NCI-H510A (cell line): ENCODE measurements at places on chromosomes 4 and X.

- no peak for DNase-seq
These were observed 153.8 kb downstream of the SPATA18 start for GRCh38 chr4:52204921-52205320.

- no peak for DNase-seq
These were observed 68.5 kb downstream of the ATP10D start for GRCh38 chr4:47553329-47554125.

DNA sequence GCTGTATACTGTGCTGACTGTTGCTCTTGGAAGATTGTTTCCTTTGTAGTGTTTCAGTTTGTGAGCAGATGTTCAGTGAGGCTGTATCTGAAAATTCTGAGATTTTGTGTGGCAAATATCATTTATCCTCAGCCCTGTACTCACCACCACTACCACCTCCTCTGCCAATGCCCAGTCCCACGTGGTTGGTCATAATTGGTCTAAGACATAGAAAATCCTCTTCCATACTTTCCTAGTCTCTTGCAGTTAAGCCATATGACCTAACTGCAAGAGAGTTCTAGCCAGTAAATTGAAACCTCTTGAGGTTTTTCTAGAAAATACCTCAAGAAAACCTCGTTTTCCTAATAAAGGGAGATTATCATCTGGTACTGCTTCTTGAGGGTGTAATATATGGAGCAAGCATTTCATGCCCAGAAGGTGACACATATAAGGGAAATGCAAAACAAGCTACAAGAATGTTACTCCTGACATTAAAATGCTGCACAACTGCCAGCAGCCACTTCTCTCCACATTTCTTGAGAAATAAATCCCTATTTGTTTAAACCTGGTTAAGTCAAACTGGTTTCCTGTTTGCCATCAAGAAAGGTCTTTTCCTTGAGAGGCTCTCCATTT lies 32.8 kb downstream of the ABCE1 start:
- DNase-seq: no peak

DNA sequence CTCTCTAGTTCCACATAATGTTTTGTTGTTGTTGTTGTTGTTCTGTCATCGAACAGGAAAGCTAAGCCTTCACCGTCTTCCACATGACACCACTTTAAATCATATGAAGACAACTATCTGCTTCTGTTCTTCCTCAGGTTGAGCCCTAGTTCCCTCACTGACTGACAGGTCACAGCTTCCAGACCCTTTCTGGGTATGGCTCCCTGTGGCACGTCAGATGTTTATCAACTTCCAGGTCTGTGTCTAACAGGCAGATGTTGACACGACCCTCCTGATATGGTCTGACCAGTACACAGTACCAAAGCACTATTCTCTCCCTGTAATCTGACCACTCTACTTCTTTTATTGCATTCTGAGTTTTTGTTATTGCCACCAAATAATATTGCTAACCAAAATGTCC lies 51.4 kb downstream of the PRDM5 start:
- no peak for DNase-seq

DNA sequence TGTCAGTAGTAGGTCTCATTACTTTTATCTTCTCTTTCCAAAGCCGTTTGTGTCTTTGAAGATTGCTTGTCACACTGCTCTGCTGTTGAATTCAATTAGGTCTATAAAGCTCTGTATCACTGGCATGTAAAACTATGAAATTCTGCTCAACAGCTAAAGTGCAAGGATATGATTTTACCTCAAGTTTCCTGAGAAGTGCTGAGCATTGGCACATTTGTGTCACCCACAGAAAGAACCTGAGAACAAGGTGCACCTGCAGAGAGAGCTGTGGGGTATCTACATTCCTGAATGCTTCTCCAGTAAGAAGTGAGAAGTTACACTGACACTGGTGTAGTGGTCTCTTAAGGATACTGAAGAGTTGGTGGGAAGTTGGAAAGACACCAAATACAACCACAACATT lies 274.0 kb downstream of the INPP4B start:
- DNase-seq: no peak

DNA sequence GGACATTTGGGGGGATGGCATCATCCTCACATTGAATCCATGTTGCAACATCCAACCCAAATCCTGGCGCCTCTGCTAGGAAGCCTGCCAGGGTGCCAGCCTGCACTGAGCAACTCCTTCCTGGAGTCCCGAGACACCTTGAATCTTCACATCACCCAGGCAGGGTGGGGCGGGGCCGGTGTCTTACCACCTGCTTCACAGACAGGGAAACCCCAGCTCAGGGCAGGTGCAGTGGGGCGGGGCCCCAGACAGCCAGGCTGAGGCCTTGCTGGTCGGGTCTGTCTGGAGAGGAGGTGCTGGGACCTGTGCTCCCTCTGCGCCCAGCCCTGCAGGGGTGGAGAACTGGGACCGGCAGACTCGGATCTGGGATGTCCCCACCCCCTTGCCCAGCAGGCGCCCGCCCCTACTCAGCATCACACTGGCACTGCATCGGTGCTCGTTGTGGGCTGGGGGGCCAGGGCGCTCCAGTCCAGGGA lies 31.5 kb upstream of the HTRA3 start:
- peak; percentile 47 for DNase-seq

GRCh38 chrX:69121321-69122000 lies 43.8 kb downstream of the PJA1 start:
- no peak for DNase-seq

DNA sequence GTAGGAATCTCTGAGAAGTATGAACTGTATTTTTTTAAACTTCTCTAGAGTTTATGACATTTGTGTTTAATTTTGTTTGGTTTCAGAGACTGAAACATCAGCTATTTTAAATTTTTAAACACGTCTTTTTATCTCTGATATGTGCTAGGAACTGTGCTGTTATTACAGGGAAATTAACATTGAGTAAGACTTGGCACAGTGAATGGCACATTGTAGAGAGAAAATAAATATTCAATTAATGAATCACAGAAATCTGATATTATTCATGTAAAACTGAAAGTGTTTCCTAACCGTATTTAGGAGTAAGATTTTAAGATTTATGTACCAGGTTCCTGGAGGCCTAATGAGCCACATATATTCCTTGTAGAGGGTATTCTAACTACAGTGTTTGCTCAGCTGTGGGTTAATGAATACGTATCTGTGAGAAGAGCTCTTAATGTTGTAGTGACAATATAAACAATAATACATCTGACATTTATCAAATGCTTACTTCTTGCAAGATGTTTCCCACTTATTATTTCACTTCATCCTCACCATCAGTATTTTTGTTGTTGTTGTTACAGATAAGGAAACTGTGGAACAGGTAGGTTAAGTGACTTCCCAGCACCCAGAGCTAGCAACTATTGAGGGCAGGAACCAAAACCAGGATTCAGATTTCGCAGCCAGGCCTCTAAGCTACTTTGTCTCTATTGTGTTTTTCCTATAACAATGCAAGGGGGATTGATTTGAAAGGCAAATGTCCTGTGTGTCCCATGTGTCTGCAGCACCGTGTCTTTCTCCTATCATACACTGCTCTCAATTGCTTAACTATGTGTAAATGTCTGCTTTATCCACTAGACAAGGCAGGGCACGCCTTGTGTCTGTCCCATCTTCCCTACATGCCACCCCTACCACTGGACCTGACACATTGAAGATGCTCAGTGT lies 121.1 kb upstream of the FAM9C start:
- DNase-seq: peak; percentile 31

DNA sequence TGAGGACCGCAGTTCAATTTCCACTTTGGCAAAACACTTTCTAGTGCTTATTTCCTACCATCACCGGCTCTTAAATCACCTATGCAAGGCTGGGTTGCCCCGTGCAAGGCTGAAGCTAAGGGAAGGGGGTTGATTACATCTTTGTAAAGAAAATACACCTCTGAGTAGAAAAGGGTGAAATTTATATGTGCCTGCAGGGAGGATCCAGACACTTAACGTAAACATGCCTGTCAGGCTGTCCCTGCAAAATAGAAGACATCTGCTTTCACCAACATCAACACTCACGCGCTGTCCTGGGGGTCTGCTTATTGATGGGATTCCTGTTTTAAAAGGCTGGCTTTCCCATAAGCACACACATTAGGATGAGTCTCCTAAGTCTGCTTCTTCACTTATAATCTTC lies 92.0 kb downstream of the PRKX start:
- no peak for DNase-seq

DNA sequence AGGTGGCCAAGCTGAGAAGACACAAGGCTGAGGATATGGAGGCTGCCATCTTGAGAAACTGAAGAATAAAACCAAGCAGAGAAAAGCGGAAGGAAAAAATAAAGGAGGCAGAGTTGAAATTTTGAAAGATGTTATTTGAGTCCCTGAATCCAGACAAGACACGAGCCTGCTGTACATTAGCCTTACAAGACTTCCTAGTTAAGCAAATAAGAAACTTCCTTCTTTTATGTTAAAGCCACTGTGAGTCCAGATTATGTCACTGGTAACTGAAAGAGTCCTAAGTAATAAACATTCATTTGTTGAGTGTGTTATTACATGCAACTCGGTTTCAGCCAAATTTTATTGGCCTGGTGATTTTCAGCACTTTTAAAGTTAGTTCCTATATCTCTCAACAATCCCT lies 30.4 kb downstream of the DRD5 start:
- no peak for DNase-seq

- DNase-seq: no peak
These were observed 116.9 kb downstream of the EFNB1 start for GRCh38 chrX:68945603-68946228.

DNA sequence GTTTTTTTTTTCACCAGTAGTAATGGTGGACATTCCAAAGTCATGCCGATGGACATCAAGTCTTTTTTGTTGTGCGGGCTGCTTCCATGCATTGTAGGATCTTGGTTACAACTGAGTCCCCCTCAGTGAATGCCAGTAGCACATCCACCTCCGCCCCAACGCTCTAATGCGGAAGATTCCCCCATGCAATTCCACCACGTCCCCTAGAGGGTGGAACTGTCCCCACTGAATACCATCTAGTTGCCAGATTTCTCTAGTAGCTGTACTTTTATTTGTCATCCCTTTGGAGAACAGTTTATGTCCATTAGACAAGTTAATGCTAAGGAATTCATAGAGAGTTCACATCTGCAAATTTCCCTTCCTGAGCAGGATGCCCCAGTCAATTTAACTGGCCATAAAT lies 6.7 kb downstream of the SHISA3 start:
- DNase-seq: no peak

- DNase-seq: no peak
These were observed 42.9 kb downstream of the FAT4 start for GRCh38 chr4:125357675-125358074.

- peak; percentile 5 for DNase-seq
These were observed 52.3 kb downstream of the SEPSECS start for GRCh38 chr4:25107827-25108516.

DNA sequence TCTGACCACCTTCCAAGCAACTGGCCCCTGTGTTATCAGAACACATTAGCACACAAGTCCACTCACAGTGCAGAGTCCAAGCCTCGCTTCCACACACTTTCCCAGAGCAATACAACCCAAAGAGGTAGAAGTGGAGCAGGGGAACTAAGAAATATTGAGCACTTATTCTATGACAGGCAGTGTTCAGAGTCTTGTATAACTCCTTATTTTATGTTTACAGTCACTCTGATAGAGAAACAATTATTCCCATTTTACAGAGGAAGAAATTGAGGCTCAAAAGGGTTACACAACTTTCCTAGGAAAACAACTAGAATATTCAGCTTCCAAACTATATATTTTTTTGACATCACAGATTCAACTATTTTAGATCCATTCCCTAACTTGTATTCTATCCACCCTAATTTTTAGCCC lies 18.3 kb upstream of the TMEM154 start:
- DNase-seq: no peak

DNA sequence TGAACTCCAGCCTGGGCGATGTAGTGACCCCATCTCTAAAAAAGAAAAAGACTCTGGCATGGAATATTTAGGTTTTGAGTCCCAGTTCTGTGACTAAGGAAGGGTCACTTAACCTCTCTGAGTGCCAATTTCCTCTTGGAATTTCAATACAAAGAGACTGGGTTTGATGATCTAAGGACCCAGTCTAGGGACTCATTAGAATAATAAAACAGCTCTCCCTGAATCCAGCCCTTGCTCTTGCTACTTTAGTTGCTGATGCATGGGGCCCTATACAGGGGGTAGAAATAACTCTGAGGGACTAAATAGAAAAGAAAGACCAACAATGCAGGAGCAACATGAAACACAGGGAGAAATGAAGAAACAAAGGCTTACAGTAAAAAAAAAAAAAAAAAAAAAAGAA lies 12.6 kb downstream of the C4orf54 start:
- no peak for DNase-seq

GRCh38 chr4:17966312-17966711 lies 55.2 kb downstream of the LCORL start:
- DNase-seq: no peak

DNA sequence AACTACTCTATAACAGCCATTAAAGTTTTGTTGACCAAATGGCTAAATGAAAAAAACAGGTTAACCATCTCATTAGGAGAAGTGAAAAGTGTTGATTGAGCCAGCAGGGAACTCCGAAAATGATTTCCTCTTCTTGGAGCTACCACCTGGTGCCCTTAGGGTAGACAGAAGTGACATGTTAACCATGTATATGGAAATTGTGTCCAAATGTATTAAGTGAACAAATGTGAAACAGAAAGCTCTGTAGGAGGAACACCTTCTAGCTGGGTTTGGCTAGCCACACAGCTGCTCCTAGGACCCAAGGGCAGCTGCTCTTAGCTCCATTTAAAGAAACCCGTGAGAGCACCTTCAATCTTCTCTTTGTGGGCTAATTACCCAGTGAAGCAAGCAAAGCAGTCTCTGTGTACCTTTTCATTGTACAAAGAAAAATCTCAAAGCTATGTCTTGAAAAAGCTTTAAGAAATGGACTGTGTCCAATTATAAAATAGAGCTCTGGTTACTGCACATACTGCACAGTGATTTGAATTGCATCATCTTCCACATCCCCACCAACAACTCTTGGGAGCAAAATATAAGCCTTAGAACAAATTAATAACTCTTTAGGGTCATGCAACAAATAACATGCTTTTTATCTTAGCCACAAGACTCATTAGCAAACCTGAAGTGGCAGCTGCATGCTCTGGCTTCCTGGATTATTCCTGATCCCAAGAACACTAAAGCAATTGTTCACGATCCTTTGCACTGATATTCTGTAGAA lies 59.2 kb upstream of the PARM1 start:
- DNase-seq: no peak

DNA sequence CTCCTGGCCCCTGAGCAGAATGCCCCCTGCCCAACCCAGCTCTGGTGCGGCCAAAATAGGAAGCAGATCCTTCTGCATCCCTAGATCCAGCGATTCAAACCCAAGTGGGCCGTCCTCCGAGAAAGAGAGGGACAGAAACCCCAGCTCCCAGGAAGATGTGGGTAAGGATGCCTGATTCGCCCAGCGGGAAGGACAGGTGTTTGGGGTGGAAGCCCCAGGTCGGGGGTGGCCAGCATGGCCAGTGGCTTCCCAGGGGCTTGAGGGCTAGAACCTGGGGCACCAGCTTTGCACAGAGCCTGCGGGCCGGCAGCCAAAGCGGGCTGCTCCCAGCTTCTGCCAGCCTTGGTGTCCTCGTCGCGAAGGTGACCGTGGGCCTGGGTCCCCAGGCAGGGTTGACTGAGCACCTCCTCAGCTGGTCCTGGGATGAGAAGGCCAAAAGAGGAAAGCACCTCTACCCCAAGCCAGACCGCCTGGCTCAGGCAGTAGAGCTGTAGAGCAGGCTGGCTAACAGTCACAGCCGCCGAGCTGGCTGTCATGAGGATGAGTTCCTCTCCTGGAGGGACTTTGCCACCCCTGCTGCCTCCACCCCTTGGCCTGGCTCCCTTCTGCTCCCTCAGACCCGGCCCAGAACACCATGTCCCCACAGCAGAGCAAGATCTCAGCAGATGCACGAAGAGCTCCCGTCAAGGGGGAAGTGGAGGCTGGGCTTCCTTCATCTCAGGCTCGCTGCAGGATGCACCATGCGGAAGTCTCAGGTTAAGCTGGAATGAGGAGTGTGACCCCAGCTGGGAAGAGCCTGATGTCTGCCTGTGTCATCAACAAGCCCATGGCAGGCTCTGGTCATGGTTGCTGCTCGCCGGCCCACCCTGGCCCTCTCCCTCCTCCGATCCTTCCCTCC lies 59.9 kb downstream of the CPZ start:
- DNase-seq: no peak
